ENCODE measurements at places on chromosomes 2 and 18.

GRCh38 chr18:72075040-72075439 lies 469.1 kb downstream of the CBLN2 start:
- no peak for DNase-seq

DNA sequence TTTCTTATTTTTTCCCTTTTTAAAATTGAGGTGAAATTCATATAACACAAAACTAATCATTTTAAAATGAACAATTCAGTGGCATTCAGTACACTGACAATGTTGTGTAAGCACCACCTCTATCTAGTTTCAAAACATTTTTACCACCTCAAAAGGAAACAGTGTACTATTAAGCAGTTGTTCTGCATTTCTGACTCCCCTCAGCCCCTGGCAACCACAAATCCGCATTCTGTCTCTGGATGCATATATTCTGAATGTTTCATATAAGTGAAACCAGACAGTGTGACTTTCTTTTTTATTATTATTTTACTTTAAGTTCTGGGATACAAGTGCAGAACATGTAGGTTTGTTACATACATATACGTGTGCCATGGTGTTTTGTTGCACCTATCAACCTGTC lies 19.2 kb upstream of the TANK start:
- no peak for DNase-seq

DNA sequence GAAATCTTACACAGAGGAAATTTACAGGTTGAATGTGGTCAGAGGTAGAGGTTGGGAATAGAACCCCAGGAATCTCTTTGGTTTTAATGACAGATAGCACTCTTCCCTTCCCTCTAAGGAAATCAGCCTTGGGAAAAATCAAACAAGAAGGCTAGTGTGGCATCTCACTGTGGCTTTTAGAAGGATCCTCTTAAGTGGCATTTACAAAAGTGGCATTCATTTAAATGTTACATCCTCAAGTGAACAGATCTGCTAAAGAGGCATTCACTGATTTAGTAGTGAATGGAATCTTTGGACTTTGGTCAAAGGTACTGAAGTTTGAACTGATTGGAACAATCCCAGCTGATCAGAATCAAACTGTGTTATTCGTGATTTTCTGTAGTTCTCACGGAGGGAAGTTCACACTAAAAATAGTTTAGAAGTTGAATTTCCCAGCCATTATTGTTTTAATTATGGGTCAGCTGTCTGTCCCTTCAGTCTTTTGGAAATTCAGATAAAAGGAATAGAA lies 136.5 kb upstream of the FN1 start:
- no peak for DNase-seq

DNA sequence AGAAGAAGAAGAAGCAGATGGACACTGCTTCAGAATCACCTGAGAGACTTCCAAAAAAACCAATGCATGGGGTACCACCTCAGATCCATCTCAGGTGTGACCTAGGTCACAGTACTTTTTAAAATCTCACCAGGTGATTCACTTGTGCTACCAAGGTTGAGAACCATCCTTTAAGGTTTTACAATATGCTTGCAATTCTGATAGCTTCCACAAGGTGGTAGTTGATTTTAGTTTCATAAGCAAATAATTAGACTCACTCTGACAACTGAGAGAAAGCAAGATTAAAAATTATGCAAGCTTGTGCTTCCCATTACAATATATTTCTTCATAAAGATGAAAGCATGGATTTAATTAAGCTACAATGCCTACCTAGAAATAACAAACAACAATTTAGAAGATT lies 355.1 kb downstream of the EN1 start:
- no peak for DNase-seq
